Right hindlimb (tissue), 1 donor: ENCODE measurements at places on chromosomes 2 and 18.

- DNase-seq, result no peak
Observed at GRCh38 chr2:49261781-49262180, 107.5 kb upstream of the FSHR start.

- no peak for DNase-seq
Observed at GRCh38 chr2:36626071-36626470, 28.1 kb upstream of the FEZ2 start.

- DNase-seq, result no peak
Observed at GRCh38 chr2:121257480-121257840, 27.5 kb downstream of the TFCP2L1 start.

GRCh38 chr2:19244460-19245363, 113.7 kb downstream of the OSR1 start:
- DNase-seq, result no peak

DNA sequence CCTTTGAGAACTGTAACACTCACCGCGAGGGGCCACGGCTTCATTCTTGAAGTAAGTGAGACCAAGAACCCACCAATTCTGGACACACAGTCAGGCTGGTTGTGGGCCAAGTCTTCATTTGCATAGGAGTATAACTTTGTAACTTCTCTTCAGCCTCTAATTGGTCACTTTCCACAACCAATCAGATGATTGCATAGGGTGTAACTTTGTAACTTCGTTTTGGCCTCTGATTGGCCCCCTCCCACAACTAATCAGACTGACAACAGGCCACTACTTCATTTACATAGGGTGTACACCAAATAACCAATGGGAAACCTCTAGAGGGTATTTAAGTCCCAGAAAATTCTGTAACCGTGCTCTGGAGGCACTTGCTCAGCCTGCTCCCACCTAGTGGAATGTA, 77.5 kb upstream of the TCF4 start:
- no peak for DNase-seq

DNA sequence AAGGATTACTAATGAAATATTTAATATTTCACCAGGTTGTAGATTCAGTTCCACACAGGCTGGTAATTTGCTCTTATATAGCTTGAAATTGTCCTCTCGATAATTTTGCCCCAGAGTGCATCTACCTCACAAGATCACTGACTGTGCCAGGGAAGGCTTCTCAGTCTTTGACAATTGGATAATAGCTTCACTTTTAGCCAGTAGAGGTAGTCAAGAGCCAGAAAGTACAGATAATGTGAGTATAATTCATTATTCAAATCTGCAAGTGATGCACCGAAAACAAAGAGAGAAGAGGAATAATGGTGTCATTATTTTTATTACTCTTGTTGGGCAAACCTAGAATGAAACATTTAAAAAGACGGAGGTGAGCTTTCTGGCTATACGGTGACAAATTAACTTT, 292.8 kb downstream of the EN1 start:
- DNase-seq, result no peak

DNA sequence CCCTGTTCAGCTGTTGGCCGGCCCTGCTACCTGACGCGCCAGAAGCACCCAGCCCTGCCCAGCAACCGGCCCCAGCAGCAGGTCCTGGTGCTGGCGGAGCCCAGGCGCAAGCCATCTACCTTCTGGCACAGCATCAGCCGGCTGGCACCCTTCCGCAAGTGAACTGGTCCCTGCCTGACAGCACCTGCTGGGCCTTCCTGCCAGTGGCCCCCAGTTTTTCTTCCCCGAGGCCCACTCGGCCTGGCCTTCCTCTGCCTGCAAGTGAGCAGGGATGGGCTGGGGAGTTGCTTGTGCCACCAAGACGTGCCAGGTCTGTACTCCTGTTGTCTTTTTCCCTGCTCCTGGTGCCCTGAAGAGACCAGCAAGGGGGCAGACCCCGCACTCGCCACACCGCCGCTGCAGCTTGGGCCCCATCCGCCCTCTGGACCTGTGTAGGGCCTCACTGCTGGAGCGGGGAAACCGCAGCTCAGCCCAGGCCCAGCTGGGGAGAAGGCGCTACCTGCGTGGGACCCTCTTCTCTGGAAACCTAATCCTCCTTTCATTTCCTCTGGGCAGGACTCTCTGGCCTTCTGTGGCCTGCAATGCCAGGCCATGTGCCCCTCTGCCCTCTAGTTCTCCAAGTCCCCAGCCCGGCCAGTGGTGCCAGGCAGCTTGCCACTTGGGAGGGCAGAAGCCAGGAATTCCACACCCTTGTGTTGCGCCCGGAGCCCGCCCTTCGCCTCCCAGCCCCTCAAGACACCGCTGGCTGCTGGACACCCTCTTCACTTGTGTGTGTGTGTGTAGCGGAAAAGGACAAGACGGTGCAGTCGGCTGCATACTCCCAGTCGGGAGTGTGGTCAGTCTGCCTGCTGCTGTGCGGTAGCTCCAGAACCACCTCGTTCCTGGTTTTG, 47.0 kb downstream of the FAM168B start:
- DNase-seq, result no peak

GRCh38 chr2:34578641-34579040, 979.5 kb upstream of the FAM98A start:
- DNase-seq, result no peak

DNA sequence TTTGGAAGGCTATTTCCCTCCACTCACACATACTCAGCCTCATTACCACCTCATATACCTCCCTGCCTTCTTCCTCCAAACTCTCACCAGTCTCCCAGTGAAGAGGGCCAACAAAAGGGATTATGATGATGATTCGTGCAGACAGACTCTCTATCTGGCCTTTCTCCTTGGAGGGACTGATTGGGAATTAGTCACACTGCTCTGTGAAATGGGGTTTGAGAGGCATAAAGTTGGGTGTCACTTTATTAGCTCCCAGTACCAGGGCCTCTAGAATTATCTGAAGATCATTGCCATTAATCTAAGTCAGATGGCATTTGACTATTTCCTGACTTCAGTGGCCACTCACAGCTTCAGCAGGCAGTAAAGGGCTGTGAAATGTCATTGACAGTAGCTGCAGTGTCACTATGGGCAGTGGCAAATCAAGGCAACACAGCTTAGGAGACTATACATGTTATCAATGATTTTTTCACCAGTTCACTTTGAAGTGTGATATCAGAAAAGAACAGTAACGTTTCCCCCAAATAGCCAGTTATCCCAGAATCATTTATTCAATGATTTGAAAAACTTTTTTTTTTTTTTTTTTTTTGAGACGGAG, 17.4 kb downstream of the CNRIP1 start:
- no peak for DNase-seq

- no peak for DNase-seq
Observed at GRCh38 chr18:50656841-50657470, 97.1 kb downstream of the MAPK4 start.

DNA sequence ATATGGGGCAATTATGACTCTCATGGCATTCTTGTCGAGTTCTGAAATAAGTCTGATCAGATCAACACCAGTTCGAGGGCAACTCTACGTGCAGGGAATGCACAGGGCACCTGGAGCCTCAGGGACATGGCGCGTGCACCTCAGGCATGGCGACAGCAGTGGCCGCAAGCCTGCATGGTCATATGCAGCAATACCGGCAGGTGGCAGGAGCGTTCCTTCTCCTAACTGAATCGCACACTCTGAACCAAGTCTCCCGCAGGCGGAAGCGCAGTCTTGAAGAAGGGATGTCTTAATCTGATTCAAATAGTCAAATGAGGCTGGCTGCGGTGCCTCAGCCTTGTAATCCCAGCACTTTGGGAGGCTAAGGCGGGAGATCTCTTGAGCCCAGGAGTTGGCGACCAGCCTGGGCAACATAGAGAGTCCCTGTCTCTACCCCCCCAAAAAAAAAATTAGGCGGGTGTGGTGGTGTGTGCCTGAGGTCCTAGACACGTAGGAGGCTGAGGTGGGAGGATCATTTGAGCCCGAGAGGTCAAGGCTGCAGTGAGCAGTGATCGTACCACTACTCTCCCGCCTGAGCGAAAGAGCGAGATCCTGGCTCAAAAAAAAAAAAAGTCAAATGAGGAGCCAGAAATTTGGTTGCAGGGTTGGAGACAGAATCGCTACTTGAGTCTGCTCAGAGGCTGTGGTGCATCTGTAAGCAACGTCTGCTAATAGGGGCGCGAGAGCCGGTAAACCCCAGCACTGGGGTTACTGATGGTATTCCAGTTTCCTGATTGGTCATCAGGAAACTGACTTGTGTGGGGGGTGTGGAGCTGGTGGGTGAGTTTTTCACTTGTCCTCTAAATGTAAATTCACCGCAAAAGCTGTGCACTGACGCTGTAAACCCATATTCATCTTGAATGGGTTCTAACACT, 28.8 kb downstream of the FHL2 start:
- peak; percentile 83 for DNase-seq

DNA sequence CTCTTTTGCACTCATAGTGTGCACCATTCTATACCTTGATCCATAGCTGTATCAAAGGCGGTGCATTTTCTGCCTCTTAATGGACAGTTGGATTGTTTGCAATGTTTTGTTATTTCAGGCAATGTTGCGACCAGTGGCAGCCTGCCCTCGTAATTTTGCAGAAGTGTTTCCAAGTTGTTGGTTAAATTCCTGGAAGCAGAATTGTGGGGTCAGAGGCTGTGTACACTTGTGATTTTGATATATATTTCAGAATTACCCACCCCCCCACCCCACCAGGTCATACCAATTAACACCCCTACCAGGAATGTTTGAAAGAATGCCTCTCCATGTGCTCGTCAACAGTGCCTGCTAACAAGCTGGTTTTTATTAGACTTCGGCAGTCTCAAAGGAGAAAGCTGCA, 32.4 kb upstream of the IL1R1 start:
- DNase-seq, result no peak

DNA sequence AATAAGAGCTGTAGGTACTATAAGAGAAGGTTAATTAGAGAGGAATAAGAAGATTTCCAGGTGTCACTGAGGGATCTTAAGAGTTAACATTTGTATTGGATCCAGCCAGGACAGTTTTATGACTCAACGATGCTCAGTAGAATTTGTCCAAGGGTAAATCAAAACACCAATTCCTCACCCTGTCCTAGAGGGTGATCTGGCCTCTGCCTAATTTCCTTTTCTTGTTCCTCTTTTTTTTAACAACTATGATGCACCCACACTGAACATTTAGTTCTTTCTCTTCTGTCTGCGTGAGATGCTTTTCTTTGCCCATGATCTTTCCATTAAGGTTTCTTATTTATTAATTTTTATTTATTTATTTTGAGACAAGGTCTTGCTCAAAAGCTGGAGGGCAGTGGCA, 92.0 kb downstream of the PMS1 start:
- DNase-seq, result no peak

DNA sequence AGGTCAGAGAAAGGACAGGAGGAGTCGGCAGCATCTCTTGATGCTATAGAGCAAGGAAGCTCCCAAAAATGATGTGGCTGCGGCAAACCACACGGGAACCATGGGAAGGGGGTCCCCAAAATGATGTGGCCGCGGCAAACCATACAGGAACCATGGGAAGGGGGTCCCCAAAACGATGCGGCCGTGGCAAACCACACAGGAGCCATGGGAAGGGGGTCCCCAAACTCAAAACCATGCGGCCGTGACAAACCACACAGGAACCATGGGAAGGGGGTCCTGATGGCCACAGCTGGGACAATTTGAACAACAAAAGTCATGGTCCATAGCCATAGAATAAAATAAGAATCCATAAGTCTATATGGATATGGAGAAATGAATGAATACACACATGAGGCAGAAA, 58.4 kb upstream of the GLI2 start:
- no peak for DNase-seq

- no peak for DNase-seq
Observed at GRCh38 chr2:46870051-46870839, 45.4 kb downstream of the MCFD2 start.

DNA sequence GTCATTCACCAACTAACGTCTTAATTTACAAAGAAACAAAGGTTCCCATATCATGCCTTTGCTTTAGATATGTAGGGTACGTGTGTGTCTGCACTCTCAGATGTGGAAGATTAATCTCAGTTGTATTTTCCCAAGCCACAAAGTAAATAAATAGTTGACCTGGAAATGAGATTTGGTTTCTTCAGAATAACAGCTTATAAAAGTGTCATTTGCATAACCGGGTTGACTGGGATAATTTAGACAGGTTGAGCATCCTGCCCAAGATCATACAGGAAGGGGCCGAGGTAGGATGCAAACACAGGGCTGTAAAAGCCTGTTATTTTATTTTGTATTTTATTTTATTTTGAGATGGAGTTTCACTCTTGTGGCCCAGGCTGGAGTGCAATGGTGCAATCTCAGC, 19.5 kb downstream of the ATG16L1 start:
- no peak for DNase-seq

- peak; percentile 54 for DNase-seq
Observed at GRCh38 chr2:96642564-96643360, at the start of gene FER1L5. TSS of gene FER1L5 (plus strand) at chr2:96642764. CDS start at chr2:96642837, 73 bp downstream.
